Daoy (cell line): ENCODE measurements at places on chromosomes 12 and 14.

DNA sequence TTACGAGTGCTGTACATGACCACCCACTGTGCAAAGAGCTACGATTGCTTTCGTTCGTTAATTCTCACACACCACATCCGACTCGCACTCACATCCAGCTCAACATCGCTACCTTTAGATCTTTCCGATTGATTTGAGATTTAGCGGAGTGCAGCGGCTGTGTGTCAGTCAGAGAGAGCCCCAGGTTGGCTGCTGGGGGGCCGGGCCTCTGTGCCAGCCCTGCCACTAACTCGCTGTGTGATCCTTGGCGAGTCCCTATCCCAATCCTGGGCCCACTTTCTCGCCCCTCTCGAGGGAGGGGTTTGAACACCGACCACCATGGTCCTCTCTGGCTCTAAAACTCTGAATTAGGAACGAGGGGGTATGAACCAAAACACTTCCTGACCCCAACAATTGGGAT lies 8.6 kb downstream of the DLK1 start:
- no peak for DNase-seq

DNA sequence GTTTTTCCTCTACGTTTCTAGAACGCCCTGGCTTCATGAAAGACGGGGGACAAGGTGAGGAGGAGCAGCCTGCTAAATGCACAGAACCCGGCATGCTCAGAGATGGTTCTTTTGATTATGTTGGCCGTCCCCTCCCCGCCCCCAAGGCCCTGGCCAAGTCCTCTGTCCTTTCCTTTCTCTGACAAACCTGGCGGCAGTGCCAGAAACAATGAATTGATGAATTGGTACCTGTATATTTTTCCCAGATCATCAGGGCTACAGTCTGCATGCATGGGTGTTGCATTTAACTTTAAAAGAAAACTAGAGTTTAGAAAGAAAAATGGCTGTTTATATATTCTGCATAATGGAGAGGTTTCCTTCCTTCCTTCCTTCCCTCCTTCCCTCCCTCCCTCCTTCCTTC lies 29.0 kb downstream of the GPRC5D start:
- DNase-seq, result no peak

- no peak for DNase-seq
These were observed 359.3 kb downstream of the ADGRD1 start for GRCh38 chr12:131312793-131313545.

DNA sequence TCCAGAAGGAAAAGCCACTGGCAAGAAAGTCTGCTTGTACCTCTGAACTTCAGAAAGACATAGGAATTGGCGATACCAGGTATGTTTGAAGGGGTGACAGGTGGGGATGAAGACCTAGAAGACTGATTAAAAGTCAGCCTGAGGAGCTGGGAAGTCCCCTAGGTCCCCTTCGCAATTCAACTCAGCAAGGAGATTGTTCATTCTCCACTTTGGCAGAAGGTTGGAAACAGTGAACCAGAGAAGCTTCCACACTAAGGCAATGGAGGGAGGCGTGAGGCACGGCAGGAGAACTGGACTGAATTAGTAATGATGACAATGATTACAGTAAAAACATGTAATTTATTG lies 240.3 kb upstream of the TMPO start:
- no peak for DNase-seq

DNA sequence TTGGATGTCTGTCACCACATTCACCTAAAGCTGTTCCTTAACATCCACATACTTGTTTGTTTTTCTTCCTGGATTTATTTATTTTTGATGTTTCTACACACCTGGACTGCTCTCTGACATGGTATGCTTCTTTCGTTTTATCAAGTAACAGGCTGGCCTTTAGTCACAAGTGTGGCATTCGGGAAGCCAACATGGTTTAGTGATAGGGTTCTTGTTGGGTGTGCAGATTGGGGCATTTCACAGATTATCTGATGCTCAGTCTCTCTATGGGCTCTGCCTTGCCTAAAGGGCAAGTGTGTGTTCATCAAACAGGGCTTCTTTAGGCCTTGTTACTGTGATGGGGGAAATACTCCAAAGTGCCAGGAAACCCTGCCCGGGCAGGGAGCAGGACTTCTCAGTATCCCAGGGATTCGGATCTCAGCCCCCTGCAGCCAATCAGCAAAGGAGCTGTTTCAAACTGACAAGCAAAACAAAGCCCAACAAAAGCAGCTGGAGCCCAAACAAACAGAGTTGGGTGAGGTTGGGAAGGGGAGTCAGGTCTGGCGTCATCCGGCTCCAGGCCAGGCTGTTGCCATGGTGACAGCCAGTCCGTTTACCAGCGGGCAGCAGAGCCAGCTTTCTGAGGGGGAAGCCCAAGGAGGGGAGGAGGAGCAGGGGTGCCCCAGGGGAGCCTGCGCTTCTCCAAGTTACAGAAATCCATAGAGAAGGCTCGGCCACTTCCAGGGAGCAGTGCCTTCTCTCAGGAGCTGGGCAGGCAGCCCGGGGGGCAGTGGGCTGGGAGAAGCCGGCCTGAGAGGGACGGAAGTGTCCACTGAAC lies 31.9 kb downstream of the FOS start:
- DNase-seq, result peak; percentile 89

DNA sequence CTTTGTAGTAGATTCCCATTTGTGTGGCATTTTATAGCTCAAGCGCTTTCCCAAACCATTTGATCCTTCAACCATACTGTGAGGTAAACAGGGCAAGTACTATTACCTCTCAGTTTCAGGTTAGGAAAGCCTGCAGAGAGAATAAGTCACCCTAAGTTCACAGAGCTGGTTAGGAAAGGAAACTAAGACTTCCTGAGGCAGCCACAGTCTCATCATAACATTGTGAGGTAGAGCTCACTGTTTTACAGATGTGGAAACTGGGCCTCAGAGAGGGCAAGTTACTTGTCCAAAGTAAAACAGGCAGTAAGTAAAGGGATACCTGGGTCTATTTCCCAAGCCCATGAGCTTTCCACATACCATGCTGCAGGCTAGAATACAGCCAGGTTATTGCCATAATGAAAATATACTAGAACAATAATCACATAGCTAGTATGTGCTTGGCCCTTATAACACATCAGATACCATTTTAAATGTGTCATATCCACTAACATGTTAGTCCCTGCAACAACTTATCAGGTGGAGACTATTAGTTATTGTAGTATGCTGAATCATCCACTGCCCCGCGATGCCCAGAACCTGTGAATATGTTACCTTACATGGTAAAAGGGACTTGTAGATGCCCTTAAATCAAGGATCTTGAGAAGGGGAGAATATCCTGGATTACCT lies 150.9 kb upstream of the GRIP1 start:
- no peak for DNase-seq

DNA sequence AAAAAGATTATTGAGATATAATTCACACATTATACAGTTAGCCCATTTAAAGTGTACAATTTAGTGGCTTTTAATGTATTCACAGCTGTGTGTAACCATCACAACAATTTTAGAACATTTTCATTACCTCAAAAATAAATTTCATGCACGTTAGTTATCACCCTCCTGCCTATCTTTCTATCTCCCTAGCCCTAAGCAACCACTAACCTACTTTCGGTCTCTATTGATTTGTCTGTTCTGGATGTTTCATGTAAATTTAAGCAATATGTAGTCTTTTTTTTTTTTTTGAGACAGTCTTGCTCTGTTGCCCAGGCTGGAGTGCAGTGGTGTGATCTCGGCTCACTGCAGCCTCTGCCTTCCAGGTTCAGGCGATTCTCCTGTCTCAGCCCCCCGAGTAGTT lies 439.4 kb downstream of the PCNX1 start:
- no peak for DNase-seq

DNA sequence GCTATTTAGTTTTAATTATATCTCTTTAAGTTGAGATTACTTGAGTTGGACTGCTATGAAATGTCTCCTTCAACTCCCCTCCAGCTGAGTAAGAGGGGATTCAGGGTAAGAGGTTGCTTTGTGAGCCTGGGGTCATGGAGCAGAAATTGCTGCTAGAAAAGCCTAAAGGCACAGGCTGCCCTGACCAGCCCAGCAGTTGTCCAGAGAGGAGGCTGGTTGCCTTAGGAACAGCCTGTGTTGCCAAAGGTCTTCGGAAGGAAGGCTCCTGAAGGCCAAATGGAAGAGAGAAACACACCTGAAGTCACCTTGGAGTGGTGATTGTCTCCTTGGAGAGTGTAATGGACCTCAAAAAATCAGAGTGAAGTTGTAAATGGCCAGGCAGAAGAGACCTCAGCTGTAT lies 235.5 kb upstream of the PDE3A start:
- no peak for DNase-seq

GRCh38 chr12:91902860-91903683 lies 242.6 kb downstream of the BTG1 start:
- no peak for DNase-seq

GRCh38 chr12:59067083-59067482 lies 146.8 kb upstream of the LRIG3 start:
- DNase-seq, result peak; percentile 70

DNA sequence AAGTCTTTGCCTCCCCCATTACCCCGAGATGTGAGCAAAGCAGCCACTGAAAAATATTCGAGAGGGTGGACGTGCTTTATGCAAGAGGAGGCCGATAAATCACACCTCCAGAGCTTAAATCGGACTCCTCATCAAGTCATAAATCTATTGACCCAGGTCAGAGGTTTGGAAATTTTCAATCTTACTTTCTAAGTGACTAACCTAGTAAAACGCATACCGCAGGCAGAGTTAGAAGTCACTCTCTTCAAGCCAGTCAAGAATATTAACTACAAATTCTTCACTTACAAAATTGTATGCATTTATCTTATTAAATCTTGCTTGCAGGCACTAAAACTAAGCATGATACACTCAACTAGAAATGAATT lies 34.9 kb downstream of the GPHB5 start:
- no peak for DNase-seq

GRCh38 chr12:110141389-110141788 lies 17.2 kb downstream of the IFT81 start:
- no peak for DNase-seq

DNA sequence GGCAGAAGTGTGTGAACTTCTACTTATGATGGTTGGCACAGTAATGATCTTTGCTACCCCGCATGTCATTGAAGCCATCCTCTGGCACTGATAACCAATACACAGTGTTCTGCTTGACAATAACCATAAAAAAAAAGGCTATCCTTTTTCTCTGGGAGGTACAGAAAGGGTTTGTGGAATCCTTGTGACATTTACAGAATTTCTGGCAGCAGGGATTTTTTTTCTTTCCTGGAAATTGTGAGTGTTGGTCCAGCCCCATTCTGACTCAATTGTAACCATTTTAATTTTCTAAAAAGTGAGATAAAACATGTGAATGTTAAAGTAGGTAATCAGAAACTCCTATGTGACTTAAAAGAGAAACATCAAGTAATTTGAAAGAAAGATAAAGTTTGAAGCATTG lies 943.8 kb downstream of the TMTC2 start:
- DNase-seq, result no peak
